ENCODE measurements at places on chromosomes 7 and 10. TPM values are rescaled to one million over a fixed set of nuclear protein-coding genes. Genes with fewer than 3 reads are reported as not detected.
A peak's percentile ranks its signal among the peaks of the same experiment; 100 is the strongest.

- peak; percentile 16 for DNase-seq
Observed at GRCh38 chr10:90587081-90587491, 270.8 kb downstream of the HTR7 start.

GRCh38 chr7:116423499-116423898 is 76.0 kb upstream of the CAV2 start:
- DNase-seq: no peak

Gene ASB15
- total RNA-seq: not detected

- no peak for DNase-seq
Observed at GRCh38 chr10:127702271-127702670, 34.7 kb upstream of the FOXI2 start.

Gene OR2A12
- total RNA-seq: not detected

- DNase-seq: no peak
Observed at GRCh38 chr10:46995234-46995633, 84.0 kb downstream of the PTPN20 start.

GRCh38 chr10:60189861-60190475 is 199.7 kb downstream of the ANK3 start:
- DNase-seq: no peak

DNA sequence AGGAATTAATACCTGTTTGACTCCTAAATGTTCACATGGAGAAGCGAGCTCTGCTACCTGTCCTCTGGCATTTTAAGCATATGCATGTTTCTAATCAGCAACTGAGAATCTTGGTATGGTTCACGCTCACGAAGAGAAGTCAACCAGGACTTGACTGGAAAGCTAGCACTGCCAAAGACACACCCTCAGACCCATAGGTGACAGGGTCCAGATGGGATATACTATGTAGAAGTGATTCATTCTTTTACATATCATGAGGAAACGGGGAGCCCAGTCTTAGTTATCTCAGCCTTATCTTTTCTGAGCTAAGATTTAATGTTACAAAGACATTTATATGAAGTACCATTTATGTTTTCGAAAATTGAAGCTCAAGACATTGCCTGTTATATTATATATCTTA is 313.0 kb downstream of the DOCK4 start:
- no peak for DNase-seq

Gene CPA2
- 1.6 TPM for total RNA-seq

Gene ANKRD61
- total RNA-seq: not detected

DNA sequence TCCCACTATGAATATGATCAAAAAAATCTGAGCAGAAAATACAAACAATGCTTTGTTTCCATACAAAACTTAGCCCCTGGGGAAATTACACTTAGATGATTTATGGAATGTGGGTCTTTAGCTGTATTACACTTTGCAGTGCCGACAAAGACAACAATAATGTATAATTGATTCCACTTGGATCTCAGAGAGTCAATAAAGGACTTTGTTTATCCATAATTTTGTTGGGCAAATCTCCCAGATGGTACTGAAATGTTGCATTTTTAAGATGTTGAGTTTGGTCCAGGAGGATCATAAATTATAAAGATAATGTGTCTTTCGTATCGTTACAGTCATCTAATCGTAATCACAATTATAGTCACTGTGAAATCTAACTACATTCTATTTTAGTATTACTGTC is 66.9 kb upstream of the DOCK1 start:
- DNase-seq: no peak

Gene BCAP29
- total RNA-seq: 24.9 TPM

GRCh38 chr10:103198648-103199047 is 5.6 kb upstream of the NT5C2 start:
- DNase-seq: no peak

Gene ATG9B
- total RNA-seq: not detected

DNA sequence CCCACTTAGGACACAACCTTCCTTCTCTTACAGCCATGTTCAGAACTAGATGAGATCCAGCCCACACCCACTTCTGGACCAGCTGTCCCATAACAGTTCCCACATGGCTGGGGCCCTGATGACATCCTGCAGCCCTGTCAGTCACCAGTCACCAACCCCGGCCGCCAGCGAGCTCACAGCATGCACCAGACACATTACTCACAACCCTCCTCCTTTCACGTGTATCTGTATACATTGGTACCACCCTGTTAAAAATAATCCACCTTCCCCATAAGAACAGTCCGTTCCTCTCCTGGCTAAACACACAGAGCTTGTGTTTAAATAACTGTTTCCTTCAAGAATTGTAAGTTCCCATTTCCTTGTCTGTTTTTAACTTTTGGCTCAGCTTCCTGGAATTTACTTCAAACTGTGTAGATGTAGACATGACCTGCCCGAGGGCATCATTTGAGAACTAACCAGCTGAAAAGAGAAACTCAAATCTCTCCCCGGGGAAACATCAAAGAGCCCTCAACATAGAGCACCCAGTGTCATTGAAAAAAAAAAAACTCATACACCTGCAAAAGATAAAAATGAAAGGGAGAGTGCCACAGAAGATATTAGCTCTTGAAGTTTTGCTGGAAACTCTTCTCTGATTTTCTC is 26.0 kb upstream of the PRLHR start:
- DNase-seq: no peak

Data from MG63 (cell line).